ENCODE measurements at places on chromosomes 13 and 19. TPM values are rescaled to one million over a fixed set of nuclear protein-coding genes. Genes with fewer than 3 reads are reported as not detected.

RAB3D gene
- total RNA-seq = 46.6 TPM

- no peak for DNase-seq
Measured at GRCh38 chr13:27391471-27391870, 32.9 kb upstream of the GTF3A start.

PLVAP gene
- total RNA-seq = 0.08 TPM

- DNase-seq = no peak
Measured at GRCh38 chr13:107835339-107836018, 379.9 kb downstream of the LIG4 start.

DNA sequence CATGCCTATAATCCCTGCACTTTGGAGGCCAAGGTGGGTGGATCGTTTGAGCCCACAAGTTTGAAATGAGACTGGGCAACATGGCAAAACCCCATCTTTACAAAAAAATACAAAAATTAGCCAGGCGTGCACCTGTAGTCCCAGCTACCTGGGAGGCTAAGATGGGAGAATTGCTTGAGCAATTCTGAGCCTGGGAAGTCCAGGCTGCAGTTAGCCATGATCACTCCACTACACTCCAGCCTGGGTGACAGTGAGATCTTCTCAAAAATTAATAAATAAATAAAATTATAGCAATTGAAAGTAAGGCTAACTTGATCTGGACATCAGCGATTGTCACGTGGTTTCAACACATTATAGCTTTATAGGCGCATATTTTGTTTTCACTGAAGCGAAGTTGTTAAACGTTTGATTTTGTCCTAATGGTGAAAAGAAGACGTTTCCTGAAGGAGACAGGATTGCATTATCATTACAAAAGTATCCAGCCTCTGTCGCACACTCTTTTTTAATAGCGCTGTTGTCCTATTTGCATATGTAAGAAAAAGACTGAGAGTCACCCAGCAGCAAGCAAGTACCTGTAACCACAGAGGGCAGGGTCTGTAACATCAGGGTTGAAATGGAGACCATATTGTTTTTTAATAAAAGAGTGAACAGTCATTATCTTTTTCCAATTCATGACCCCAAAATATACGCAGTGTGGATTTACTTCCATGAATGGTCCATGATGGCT is 335.7 kb downstream of the DCT start:
- DNase-seq = no peak

- no peak for DNase-seq
Measured at GRCh38 chr13:44760434-44760833, 184.3 kb upstream of the TSC22D1 start.

- DNase-seq = no peak
Measured at GRCh38 chr19:271856-272255, 19.3 kb downstream of the PLPP2 start.

PEG3 gene
- total RNA-seq = 0.15 TPM

DNA sequence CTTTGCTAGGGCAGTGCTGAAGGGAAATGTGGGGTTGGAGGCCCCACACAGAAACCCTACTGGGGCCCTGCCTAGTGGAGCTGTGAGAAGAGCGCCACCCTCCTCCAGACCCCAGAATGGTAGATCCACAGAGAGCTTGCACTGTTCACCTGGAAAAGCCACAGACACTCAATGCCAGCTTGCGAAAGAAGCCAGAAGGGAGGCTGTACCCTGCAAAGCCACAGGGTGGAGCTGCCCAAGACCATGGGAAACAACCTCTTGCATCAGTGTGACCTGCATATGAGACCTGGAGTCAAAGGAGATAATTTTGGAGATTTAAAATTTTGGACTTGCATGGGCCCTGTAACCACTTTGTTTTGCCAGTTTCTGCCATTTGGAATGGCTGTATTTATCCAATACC is 615.4 kb upstream of the MIR17HG start:
- DNase-seq = no peak

TNFSF9 gene
- 2.9 TPM for total RNA-seq

- no peak for DNase-seq
Measured at GRCh38 chr19:53580871-53581835, 43.2 kb downstream of the ZNF331 start.

ZNF763 gene
- 0.39 TPM for total RNA-seq

IGLON5 gene
- 0.13 TPM for total RNA-seq

DNA sequence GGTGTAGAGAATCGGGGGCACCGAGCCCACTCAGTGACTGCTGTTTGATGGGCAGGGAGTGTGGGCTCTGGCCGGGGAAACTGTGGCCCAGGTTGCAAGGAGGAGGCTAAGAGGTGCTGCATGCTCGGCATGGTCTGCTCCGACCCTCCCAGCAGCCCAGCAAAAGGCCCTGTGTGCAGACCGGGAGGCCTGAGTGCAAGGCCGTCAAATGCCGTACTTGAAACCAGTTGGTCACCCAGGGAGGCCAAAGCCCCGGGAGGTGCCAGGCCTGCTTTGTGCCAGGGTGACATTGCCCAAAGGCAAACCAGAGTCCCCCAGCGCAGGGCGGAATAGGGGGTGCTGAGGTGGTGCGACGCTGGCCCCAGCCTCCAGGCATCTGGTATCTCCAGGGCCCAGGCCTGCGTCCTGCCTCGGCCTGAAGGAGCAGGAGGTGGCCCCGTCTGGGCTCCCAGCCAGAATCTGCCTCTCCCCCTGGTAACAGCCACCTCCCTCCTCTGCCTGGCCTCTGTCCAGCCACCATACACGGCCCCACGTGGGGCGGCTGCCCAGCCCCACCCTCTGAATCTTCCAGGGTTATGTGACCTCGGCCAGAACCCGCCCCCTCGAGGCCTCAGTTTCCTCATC is 4.0 kb downstream of the PIK3R2 start:
- no peak for DNase-seq

IGFL1 gene
- not detected for total RNA-seq

DNA sequence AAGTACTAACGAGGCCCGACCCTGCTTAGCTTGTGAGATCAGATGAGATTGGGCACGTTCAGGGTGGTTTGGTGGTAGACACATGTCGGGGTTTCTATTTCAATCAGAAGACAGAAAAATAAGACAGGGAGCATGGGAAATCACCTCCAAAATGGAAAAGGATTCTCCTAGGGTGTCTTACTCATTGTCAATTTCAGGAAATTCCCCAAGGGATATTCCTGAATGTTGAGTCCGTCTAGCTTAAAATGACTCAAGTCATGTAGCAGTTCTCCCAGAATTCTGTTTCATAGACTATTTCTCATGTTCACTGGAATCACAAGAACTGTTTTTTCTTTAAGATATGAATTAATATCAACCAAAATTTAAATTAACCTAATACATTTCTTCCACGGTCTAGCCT is 380.1 kb downstream of the EFNB2 start:
- DNase-seq = no peak

SLC25A15 gene
- total RNA-seq = 16.4 TPM

DNA sequence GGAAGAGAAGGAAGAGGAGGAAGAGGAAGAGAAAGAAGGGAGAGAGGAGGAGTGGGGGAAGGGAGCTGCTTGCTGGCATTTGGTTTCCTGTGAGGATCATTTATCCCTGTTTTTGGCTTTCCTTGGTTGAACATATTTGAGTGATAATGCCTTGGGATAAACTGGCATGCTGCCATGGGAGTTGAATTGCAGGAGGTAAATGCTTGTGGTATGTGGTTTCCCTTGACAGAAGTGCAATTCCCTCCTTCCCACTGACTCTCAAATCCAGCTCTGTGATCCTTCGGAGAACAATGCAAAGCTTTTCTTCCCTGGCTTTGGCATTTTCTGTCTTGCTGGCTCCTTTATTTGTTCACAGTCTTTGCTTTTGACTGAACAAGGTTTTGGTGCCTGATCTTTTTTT is 27.2 kb upstream of the CBY2 start:
- no peak for DNase-seq

CD70 gene
- total RNA-seq = 45.4 TPM

- no peak for DNase-seq
Measured at GRCh38 chr13:94031609-94032008, 447.9 kb downstream of the DCT start.

OXGR1 gene
- total RNA-seq = not detected

GRCh38 chr19:873084-873483 is 13.6 kb downstream of the CFD start:
- DNase-seq = no peak
